NCI-H1694 treated with DMSO at 0.1 percent for 48 hours (cell line): ENCODE measurements at places on chromosomes 3 and 15.

GRCh38 chr3:89586256-89586655 is 478.8 kb downstream of the EPHA3 start:
- no peak for DNase-seq

GRCh38 chr3:51711352-51712037 is 4.6 kb downstream of the GRM2 start:
- no peak for DNase-seq

GRCh38 chr15:35522061-35522460 is 23.9 kb downstream of the DPH6 start:
- no peak for DNase-seq

- peak; percentile 30 for DNase-seq
These were observed 20.6 kb upstream of the EPHB3 start for GRCh38 chr3:184540777-184541681.

DNA sequence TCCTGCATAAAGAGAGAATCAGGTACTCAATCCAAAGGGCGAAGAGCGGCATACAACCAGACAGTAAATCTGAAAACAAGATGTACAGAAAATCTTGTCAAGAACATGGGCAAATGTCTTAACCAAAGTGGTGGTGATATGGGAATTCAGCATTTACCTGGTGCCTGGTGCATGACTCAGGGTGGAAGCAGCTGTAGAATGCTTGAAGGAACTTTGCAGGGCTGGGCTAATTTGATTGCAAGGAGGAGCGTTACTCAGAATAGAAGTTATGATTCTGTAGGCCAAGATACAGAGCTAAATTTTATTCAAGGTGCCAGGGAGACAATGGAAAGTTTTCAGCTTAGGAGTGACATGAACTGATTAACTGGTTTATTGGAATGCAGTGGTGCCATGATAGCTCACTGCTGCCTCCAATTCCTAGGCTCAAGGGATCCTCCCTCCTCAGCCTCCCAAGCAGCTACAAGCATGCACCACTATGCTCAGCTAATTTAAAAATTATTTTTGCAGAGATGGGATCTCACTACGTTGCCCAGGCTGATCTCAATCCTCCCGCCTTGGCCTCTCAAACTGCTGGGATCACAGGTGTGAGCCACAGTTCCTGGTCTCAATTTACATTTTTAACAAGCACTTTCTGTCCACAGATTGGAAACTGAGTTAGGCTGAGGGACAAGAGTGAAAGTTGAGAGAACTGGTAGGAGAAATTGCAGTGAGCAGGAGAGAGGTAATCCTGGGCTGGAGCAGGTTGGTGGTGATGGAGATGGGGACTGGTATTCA is 91.5 kb upstream of the TBC1D5 start:
- no peak for DNase-seq

DNA sequence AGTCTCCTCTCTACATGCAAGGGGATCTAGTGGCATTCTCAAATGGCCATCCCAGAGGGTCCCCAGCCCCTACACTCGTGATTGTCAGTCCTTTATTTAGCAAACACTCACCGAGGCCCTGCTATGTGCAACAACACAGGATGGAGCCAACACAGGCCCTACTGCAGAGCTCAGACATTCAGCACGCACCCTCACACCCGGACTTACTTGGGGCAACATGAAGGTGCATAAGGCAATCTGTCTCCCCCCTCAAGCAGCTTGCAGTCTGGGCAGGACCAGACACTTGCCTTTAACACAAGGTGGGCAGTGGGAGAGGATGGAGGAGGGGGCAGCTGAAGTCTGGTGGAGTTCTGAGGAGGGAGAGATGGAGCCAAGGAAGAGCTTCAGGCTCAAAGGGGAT is 258.4 kb downstream of the XXYLT1 start:
- DNase-seq: no peak
